RWPE2 (cell line): ENCODE measurements at places on chromosomes 7 and 10.

- DNase-seq: no peak
These were observed 129.7 kb downstream of the PLCE1 start for GRCh38 chr10:94123258-94123995.

DNA sequence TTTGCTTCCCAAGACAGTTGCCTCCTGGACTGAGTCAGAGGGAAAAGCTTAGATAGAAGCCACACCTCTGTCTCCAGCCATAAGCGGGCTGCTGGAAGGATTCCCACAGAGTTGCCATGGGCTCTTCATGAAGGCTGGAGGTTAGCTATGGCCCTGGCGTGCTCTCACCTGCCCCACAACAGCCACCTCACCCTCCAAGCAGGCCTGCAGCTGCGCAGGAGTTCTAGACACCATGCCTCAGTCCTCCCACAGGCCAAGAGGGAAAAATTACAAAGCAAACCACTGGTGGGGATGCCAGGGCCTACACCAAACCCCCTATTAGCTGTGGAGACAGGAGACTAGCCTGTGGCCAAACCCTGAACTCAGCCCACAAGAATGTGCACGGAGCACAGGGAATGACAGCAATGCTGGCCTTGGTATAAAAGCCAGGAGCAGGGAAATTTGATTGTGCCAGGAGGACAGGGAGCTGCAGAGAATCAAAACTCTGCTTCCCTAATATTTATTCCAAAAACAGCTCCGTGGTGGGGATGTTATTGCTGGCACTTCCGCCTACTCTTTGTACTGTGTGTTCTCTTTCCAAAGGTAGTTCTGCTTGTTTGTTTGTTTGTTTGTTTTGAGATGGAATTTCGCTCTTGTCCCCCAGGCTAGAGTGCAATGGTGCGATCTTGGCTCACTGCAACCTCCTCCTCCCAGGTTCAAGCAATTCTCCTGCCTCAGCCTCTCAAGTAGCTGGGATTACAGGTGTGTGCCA is 60.3 kb upstream of the STK17A start:
- no peak for DNase-seq

GRCh38 chr10:20162123-20162522 is 345.9 kb downstream of the PLXDC2 start:
- DNase-seq: no peak

DNA sequence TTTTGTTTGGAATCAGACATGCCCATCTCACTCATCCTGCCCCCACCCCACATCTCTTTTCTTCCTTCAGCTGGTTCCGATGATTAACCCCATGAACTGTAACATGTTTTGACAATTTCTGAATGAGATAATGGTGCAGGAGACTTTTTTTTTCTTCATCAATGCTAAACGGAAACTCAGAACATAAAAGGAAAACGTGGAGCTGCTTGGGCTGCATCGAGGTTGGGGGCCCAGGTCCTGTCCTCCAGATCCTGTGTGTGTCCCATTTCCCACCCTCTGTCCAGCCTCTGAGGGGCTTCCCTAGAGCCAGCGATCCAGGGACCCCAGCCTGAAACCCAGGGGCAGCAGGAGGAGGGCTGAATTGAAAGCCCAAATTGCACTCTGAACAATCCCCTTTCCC is 263.8 kb upstream of the GRB10 start:
- DNase-seq: no peak

GRCh38 chr10:89615112-89615511 is 29.9 kb downstream of the PANK1 start:
- DNase-seq: no peak

- no peak for DNase-seq
These were observed 27.1 kb downstream of the PLA2G12B start for GRCh38 chr10:72927485-72927884.

- DNase-seq: no peak
These were observed 64.9 kb upstream of the NRBF2 start for GRCh38 chr10:63068246-63068645.

- no peak for DNase-seq
These were observed 1.7 kb upstream of the CFAP58 start for GRCh38 chr10:104351919-104352318.

- DNase-seq: no peak
These were observed 84.4 kb upstream of the BET1 start for GRCh38 chr7:94088560-94088959.

GRCh38 chr7:27897441-27897847 is 157.5 kb downstream of the TAX1BP1 start:
- DNase-seq: no peak

GRCh38 chr7:127950233-127950935 is 80.9 kb downstream of the LRRC4 start:
- DNase-seq: no peak

- DNase-seq: no peak
These were observed 36.5 kb upstream of the PAPSS2 start for GRCh38 chr10:87623191-87623590.
